ENCODE measurements at places on chromosomes 2 and 18.

- no peak for DNase-seq
These were observed 675 bp upstream of the SPIRE1 start for GRCh38 chr18:12658426-12659138.

GRCh38 chr2:180520206-180520605, 460.2 kb upstream of the UBE2E3 start:
- DNase-seq, result no peak

- no peak for DNase-seq
These were observed 653 bp upstream of the ANKAR start for GRCh38 chr2:189673661-189674373.

DNA sequence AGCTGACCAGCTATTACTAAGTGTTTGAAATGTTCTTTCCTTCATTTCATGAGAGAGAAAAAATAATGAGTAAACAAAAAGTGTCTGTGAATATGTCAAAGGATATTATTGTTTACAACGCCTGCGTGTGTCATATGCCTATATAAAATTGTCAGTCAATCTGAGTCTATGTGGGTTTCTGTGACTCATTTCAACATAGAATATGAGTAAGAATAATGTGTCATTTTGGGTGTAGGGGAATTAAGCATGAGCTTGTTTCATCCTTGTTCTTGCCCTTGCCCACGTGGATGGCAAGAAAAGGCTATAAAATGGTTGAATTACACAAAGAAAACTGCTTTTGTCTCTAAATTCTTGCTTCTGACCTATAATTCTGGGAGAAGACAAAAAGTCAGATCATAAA, 466.0 kb downstream of the PTH2R start:
- DNase-seq, result no peak

DNA sequence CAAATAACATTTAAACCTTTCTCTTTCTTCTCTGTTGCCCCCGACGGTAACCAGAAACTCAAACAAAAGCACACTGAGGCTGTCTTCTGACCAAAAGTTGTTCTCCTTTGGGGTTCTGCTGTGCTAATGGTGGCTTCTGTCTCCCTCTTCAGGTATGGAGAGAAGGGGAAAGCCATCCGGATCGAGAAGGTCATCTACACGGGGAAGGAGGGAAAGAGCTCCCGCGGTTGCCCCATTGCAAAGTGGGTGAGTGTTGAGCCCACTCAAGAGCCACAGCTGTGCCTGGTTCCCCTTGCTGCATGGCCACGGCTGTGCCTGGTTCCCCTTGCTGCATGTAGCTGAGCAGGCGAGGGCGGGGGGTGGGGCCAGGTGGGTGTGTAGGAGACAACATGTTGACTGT, 67.4 kb downstream of the BOLA3 start:
- no peak for DNase-seq

- no peak for DNase-seq
These were observed 56.1 kb upstream of the TANK start for GRCh38 chr2:161104054-161104553.

DNA sequence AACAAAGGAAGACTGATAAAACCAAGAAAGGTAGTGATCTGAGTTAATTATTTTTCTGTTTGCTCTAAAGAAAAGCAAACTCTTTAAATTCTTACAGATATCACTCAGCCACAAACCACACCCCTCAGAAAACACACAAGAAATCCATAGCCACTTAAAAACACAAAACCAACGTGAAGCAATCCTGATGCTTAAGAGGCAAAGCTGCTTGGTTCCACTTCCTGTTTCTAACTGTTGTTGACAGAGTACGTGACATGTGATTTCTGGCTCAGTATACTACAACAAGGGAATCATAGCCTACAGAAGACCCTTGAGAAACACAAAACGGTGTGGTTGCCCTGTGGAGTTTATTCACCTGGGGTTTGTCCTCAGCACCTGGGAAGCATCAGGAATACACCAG, 240.9 kb upstream of the APCDD1 start:
- no peak for DNase-seq

DNA sequence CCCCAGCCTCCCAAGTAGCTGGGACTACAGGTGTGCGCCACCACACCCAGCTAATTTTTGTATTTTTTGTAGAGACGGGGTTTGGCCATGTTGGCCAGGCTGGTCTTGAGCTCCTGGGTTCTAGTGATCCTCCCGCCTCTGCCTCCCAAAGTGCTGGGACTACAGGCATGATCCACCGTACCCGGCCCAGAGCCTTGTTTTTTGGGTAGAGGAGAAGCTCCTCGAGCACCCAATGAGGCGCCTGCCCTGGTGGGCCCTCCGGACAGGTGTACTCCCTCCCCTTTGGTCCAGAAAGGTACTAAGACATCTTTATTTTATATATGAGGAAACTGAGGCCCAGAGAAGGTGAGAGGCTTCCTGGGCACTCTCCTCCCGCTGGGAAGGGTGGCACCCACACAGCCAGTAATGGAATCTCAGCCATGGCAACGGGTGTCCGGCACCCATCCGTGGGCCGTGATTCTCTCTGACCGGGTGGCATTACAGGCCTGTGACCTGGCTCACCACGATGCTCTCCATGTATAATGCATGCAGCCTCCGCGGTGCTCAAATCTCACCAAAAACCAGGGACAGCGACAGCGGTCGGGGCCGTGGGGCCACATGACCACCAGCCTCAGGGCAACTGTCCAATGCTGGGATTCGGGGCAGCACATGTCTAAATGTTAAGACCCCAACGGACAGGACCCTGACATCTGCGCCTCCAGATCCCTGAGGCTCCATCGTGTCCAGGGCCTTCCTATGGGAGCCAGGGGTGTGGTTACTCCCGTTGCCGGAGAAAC, 16.8 kb upstream of the KLHL30 start:
- DNase-seq, result no peak

- no peak for DNase-seq
These were observed 43.9 kb downstream of the ATIC start for GRCh38 chr2:215355801-215356200.

GRCh38 chr2:191105082-191105481, 45.7 kb downstream of the STAT4 start:
- no peak for DNase-seq

DNA sequence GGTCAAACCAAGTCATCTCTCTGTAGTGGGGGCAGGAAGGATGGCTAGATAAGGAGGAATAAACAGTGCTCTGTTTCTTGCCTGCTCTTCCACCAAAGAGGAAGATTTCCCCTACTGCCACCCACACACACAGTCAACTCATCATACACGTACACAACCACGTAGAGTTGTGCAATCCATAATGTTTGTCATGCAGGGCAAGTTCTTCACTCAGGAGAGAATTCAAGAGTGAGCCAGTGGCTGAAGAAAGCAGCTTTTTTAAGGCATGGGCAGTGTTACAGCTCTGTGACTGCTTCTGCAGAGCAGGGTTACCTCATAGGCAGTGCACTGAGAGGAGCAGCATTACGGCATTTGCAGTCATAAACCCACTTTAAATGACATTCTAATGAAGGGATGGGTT, 283.0 kb downstream of the RND3 start:
- no peak for DNase-seq

GRCh38 chr2:48339451-48339850, 190.5 kb upstream of the STON1 start:
- DNase-seq, result no peak

- no peak for DNase-seq
These were observed 551.1 kb downstream of the TNS1 start for GRCh38 chr2:217451666-217452065.

DNA sequence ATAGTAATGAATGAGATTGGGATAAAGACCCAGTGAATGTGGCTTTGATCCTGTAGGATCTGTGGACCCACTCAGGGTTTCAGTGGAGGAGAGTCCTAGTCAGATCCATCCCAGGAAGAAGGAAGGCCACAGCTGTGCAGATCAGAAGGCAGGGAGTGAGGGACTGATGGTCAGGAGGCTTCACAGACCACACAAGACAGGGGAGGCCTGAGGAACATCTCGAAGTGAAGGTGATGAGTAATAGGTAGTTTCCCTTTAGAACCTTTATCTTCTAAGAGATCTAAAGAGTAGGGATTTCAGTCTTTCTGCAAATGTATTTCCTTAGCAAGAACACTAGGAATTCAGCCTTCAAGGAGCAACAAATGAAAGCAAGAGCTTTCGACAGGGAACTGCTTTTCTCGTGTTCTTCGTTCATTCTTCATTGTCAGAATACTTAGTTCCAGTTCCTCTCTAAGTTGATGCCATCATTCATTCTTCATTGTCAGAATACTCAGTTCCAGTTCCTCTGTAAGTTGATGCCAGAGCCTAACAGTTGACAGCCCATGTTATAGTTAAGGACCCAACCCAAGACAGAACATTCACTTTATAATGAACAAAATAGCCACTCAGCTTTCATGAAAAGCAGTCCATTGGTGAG, 150.2 kb upstream of the EPAS1 start:
- no peak for DNase-seq

GRCh38 chr2:32835148-32835547, 111.6 kb upstream of the LTBP1 start:
- DNase-seq, result no peak

DNA sequence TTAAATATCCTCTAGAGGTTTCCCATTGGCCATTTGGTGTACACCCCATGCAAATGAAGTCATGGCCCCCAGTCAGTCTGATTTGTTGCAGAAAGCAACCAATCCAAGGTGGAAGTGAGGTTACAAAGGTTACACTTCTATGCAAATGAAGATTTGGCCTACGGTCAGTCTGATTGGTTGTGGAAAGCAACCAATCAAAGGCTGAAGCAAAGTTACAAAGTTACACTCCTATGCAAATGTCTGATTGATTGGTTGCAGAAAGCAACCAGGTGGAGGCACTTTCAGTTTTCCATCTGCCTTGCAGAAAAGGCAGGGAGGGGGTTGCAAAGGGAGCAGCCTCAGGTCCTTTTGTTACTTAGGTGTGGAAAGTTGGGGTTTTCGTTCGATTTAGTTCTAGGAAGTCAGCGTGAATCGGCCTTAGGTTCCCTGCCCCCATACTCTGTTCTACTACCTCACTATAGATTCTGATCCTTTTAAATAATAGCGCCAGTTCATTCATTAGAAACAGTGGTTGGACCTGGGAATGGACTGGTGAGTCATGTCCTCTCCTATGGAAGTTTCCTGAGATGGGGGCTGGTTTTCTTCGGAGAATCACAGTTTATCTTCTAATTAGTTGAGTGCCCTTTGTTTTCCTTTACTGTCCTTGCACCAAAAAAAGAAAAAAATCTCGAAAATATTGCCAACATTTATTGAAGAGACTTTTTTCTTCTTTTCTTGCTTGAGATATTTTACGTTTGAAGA, 279.5 kb downstream of the AGAP1 start:
- DNase-seq, result no peak

DNA sequence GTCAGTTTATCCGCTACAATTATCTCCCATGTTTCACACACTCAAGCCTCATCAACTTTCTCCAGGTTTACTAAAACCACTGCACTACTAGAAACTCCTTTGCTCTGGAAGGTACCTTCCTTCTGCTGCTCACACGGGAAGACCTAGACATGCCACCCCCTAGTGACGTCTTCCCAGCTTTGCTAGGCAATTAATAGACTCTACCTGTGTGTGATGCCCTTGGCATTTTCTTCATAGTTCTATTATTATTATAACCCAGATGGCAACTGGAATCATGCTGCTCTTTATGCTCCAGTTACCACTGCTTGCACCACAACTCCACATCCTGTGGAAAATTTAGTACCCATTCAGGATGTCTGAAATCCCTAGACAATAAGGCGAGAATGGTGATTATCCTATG, 42.4 kb downstream of the CACNB4 start:
- no peak for DNase-seq

DNA sequence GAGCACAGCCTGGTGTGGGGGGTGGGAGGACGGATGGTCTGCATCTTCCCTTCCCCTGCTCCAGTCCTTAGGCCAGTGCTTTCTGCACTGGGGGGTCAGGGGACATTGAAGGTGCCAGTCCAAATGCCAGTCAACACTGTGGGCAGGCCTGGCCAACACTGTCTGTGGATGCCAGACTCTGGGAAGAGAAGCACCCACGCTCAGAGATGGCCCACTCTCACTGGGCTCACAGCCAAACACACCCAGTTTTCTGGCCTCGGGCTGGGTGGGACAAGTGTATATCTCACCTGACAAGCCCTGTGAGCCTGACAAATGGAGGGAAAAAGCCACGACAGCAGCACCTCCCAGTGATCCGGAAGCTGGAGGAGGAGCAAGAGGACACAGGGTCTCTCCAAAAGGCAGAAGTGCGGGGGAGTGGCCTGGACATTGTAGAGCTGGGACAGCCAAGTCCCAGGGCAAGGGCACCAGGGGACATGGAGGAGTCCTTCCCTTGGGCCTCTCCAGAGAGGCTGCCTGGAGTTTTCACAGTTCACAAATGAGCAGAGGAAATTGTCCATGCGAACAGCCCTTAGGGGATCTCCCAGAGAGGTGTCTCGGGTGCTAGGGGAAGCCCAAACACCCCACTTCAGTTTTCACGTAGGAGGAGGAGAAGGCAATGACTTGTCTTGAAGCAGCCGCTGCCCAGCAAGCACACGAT, 79.3 kb downstream of the SDC1 start:
- DNase-seq, result no peak

- no peak for DNase-seq
These were observed 103.6 kb upstream of the PGAP1 start for GRCh38 chr2:197030090-197030489.

DNA sequence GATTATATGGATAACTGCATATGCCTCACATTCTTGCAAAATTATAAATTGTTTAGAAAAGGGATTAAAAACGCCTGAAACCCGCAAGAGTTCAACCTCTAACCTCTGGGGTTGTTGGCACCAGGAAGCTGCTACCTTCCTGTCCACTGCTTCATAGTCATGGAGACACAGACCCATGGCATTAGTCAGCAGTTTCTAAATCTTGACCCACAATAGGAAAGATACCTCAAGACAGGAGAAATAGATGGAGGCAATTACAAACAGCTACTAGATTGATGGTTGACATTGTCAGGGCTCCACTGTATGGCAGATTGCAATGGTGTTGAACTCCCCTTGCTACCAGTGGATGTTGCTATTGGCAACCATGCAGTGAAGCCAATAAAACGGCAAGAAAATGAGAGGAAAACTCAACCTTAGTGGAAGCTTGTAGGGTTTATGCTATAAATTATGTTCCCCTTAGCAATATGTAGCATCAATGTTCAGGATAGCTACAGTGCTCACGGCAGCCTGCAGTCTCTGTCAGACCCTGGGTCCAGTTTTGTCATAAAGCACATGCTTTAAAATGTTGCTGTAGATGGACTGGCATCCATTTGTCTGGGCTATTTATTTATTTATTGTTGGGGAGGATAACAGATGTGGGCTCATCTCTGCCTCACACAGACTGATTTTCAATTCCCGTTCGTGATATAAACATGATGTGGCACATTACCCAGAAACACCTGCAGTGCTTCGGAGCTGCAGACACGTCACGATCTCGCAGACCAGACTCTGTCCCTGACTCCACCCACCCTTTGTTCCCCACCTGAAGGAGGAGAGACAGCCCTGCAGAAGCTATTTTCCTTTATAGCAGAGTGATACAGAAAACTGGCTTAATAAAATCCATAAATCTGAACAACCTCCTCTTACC, 233.4 kb downstream of the AGPS start:
- no peak for DNase-seq
